ENCODE measurements at places on chromosomes 3 and 15.

DNA sequence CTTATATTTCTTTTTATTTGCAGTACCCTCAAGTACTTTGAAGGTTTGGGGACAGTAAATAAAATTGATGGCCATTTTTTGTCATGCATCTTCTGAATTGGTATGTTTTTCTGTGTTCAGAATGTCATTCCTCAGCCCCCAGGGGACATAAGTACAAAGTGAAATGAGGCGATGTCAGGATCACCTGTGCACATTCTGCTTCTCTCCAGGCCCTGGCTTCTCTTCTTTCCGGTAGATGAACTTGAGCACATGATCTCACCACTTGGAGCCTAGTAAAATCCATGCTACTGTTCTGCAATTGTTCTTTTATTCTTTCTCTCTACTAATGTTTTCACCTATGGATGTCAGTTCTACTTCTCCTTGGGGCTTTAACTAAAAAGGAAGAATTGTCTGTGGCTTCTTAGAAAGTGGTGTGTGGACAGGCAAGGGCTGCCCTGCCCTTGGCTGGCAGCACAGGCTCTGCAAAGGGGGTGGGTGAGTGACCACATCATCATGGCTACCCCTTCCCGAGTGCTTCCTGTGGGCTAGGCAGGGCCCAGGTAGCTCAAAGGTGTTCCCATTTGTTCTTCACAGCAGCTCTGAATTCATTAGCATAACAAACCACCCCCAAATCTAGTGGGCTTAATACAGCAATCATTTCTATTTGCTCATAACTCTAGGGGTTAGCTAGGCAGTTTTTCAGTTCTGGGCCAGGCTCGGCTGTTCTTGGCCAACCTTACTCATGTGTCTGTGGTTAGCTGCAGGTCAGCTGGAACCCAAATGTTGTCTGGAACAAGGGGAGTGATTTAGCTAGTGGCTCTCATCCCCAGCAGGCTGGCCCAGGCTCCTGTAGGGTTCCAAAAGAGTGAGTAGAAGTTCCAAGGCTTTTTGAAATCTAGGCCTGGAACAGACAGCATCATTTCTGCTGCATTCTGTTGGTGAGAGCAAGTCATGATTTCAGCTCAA lies 154.0 kb upstream of the CTDSPL start:
- no peak for ATAC-seq

- no peak for ATAC-seq
These were observed 47.0 kb downstream of the MAP2K1 start for GRCh38 chr15:66433726-66434125.

GRCh38 chr3:96354742-96355141 lies 459.7 kb upstream of the EPHA6 start:
- ATAC-seq = no peak

DNA sequence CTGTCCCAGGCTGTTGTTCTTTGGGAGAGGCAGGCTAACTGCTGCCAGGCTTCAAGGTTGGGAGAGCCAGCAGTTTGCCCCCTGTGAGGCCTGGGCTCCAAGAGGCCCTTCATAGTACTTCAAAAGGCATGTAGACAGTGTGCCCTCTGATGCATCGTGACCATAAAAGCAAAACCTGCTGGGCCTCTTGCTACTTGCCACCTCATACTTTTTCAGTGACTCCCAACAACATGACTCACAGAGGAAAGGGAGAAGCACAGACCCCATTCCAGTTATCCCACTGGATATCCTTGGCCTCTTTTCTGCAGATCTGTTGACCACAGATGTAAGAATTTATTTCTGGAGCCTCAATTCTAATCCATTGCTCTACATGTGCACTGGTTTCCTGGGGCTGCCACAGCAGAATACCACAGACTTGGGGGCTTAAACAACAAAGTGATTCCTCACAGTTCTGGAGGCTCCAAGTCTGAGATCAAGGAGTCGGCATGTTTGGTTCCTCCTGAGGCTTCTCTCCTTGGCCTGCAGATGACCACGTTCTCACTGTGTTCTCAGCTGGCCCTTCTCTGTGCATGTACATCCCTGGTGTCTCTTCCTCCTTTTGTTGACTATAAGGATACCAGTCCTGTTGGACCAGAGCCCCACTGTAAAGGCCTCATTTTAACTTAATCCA lies 8.9 kb upstream of the NSMCE3 start:
- ATAC-seq = no peak

DNA sequence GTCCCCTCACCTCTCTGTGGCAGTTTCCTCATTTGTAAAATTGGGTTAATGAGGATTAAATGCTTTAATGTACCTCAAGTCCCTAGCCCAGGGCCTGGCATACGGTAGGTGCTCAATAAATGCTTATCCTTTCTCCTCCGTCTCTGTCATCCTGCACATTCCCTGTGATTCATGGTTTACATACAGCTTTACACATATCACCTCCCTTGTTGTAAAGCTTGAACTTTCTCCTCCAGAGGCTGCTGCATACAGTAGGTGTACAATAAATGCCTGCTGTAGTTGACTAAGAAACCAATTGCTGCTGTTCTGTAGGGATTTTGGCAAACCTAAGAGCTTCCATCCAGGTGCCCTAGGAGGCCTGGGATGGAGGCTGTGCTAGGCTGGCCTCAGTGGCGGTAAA lies 1.5 kb upstream of the CSPG4 start:
- ATAC-seq = no peak

DNA sequence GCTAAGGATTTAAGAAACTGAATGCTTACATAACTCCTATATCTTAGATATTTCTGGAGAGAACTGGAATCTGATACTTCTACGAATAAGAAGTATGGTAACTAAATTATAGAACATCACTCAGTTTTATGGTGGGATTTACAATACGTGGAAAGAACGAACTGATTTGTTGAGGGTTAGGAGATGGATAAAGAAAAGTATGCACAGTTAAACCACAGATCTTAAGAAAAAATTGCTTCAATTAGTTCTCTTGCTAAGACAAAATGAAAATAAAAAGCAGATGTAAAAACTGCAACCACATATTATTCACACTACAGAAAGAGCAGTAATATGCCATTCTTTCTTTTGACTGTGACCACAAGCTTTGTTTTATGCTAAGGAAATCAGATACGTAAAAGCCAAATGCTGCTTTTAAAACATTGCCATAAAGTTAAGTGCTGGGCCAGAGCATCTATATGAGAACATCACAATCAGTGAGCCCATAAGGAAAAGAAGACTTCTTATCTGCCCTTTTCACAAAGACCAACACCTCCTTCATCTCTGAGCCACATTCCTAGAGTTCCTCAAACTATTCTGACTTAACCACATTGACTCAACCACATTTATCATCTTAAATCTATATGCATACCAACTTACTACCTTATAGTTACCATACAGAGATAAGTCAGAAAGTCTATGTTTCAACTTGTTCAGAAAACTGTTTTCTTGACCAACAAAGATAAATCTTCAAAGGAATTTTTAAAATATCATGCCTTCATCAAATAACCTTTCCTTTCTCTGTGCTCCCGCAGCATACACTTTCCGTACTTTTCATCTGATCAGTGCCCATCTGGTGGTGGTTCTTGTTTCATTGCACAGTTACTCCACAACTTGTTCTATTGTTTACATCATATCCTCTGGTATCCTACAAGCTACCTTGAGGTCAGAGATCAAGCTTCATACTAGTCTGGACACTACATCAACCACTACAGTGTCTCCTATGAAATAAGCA lies 61.7 kb downstream of the FSIP1 start:
- no peak for ATAC-seq

DNA sequence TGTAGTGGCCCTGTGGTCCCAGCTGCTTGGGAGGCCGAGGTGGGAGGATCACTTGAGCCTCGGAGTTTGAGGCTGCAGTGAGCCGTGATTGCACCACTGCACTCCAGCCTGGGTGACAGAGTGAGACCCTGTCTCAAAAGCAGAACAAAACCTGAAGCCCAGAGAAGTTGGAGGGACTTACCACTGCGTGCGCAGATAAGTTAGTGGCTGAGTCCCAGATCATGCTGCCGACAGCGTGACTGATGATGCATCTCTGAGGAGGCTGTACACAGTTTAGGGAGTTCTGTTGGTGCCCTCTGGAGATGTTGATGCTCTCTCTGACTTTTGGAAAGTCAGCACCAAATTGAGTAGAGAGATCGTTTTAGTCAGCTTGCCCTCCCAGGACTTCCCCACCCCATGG lies 15.8 kb upstream of the ABTB1 start:
- no peak for ATAC-seq

DNA sequence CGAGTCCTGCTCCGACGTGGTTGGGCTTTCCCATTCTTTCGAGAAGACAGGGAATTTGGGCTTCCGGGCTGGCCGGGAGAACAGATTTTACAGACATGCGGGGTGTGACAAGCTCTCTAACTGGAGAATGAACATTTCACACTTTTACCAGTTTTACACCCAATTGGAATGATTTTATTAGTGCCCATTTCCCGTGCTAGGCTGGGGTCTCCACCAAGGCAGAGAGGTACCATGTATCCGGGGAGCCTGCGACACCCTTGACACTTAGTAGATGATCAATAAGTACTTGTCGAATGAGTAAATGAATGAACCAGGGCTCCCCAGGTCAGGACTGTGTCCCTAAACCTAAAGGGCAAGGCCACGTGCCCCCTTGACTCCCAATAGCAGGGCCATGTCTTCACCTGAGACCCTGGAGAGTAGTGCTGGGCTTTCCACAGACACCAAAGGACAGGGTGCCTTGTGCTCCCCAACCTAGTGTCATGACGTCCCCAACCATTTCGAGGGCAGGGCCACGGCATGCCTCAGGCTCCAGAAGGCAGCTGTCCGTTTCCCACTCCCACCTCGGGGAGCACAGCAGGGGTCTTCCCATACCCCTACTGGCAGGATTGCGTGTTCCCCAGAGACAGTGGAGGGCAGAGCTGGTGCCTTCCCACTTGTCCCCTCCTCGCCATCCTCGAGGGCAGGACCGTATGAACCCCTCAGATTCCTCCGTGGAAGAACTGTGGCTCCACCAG lies 679 bp upstream of the MYD88 start:
- peak; percentile 13 for ATAC-seq

- ATAC-seq = no peak
These were observed 32.5 kb downstream of the BCL2L10 start for GRCh38 chr15:52080031-52080430.

DNA sequence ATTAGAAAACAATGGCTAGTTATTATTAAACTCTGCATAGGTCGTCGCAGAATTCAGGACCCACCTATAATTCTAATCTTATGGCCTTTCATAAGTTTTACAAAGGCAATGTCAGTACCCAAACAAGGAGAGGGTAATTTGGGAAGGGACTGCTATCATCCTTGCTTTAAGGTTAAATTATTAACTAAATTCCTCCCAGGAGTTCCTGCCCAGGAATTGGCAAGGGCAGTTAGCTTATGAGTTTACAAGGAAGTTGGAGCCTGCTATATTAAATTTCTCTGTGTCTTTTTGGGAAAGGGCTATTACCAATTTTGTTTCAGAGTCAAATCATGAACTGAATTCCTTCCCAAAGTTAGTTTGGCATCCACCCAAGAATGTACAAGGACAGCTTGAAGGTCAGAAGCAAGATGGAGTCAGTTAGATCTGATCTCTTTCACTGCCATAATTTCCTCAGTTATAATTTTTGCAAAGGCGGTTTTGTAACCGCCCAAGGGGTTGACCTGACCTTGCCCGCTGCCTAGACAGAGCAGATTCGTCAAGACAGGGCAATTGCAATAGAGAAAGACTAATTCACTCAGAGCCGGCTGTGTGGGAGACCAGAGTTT lies 45.3 kb upstream of the LHFPL4 start:
- ATAC-seq = no peak

- no peak for ATAC-seq
These were observed 29.8 kb upstream of the TRIM59 start for GRCh38 chr3:160479376-160479775.

GRCh38 chr3:159166899-159167586 lies 365.2 kb downstream of the MFSD1 start:
- ATAC-seq = no peak

Data from stimulated activated memory B cell treated with anti-CD40 and anti-IgM and Interleukin-4, amounts not matched to agents 10 μg/mL and 1 μg/mL and 100 μg/mL, for 72 hours (primary cell).